Stimulated activated CD4-positive, alpha-beta T cell treated with anti-CD3 and anti-CD28 coated beads, Interleukin-2, amount 100 ng/mL, for 48 hours (primary cell): ENCODE measurements at places on chromosomes 5 and 9.

GRCh38 chr5:42108468-42108867, 183.4 kb downstream of the FBXO4 start:
- DNase-seq = no peak

DNA sequence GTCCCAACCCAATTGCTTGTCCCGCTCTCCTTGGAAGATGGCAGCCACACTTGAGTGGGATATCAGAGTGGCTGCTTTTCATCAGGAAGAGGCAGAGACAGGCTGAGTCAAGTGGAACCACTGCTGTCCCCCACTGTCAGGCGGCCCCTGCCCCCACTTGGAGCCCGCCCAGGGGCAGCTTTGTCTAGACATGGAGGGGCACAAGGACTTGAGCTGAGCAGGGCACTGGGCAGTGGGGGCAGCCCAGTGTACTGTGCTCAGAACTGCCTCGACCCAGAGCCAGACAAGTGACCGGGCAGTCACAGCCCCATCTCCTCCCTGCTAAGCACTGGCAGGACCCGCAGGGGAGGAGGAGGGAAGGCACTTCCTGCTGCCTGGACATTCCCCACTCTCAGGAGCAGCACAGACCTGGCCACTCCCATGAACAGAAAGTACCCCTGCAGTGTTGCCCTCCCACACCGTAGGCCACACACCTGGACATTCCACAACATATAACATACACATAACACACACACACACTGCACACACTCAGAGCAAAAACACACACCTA, 91.0 kb downstream of the MRPL36 start:
- DNase-seq = no peak

DNA sequence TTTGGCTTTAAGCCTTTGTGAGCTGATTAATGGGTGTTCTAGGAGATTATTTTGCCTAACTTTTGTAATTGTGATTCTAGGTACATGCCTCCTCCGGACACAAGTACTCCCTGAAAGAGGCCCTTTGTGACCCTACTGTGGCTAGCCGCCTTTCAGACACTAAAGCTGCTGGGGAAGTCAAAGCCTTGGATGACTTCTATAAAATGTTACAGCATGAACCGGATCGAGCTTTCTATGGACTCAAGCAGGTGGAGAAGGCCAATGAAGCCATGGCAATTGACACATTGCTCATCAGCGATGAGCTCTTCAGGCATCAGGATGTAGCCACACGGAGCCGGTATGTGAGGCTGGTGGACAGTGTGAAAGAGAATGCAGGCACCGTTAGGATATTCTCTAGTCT, 13.6 kb downstream of the ITGA1 start:
- DNase-seq = no peak

DNA sequence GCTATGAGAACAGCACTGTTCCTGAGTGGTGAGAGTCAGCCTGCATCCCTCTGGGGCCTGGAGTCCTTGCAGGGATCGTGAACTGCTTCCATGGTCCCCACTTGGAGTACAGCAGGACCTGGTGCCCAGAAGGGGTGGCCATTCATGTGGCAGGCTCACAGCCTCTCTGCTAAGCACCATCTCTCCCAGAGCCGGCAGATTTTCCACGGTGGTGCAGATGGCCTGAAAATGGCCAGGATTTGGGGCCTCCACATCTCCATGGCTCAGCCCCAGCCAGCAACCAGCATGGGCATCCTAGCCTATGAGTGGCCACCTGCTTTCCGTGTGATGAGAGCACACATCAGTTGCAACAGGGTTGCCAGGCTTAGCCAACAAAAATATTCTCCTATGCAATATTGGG, 33.9 kb upstream of the SEMA4D start:
- no peak for DNase-seq

GRCh38 chr9:100322954-100323536, 29.7 kb downstream of the TEX10 start:
- no peak for DNase-seq

GRCh38 chr5:177435847-177436536, 9.5 kb downstream of the GRK6 start:
- no peak for DNase-seq

- no peak for DNase-seq
Observed at GRCh38 chr9:78463750-78464149, 166.8 kb downstream of the PSAT1 start.

GRCh38 chr9:68705531-68706362, 707 bp downstream of the PIP5K1B start:
- no peak for DNase-seq

GRCh38 chr9:123316053-123316718, 39.8 kb upstream of the CRB2 start:
- DNase-seq = no peak

GRCh38 chr5:168030912-168031311, 260.5 kb upstream of the WWC1 start:
- DNase-seq = no peak

DNA sequence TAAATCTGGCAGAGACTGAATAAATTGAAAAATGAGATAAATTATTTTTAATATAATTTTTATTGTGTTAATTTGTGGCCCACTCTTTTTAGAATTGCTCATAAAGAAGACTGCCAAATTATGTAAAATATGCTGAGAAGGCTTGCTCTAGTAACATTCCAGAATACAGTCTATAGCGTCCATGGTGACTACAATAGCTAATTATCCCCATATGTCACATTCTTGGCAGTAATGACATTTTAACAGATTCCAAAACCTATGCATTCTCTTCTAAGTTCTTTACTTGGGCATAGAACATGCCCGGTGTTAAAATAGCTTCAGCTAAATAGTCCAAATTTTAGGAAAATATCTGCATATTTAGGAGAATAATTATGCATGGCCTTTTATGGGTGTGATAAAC, 697.0 kb upstream of the SEMA6A start:
- no peak for DNase-seq

- no peak for DNase-seq
Observed at GRCh38 chr5:54361691-54362411, 51.5 kb upstream of the ARL15 start.
